ENCODE measurements at places on chromosomes 2 and 18.

- H3K27me3 ChIP-seq = no peaks in the 10 kb centered on the region
- DNase-seq = no peak
- H3K36me3 ChIP-seq = no peaks in the 10 kb centered on the region
- no peak overlapping the region for H3K4me3 ChIP-seq
Measured at GRCh38 chr2:14773696-14774095, 141.2 kb downstream of the LRATD1 start.

DNA sequence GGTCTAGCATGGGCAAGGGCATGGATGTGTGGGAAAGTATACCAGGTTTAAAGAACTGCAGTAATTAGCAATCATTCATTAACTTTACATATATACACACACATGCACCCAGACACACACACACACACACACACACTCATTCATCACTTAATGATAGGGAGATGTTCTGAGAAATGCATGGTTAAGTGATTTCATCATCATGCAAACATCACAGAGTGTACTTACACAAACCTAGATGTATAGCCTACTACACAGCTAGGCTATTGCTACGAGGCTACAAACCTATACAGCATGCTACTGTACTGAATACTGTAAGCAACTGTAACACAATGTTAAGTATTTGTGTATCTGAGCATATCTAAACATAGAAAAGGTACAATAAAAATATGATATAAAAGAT lies 83.6 kb downstream of the COLEC12 start:
- no peaks in the 10 kb centered on the region for H3K4me1 ChIP-seq
- no peak for DNase-seq
- H3K27ac ChIP-seq = no peak overlapping the region
- H3K36me3 ChIP-seq = no peaks in the 10 kb centered on the region
- no peaks in the 10 kb centered on the region for H3K27me3 ChIP-seq

DNA sequence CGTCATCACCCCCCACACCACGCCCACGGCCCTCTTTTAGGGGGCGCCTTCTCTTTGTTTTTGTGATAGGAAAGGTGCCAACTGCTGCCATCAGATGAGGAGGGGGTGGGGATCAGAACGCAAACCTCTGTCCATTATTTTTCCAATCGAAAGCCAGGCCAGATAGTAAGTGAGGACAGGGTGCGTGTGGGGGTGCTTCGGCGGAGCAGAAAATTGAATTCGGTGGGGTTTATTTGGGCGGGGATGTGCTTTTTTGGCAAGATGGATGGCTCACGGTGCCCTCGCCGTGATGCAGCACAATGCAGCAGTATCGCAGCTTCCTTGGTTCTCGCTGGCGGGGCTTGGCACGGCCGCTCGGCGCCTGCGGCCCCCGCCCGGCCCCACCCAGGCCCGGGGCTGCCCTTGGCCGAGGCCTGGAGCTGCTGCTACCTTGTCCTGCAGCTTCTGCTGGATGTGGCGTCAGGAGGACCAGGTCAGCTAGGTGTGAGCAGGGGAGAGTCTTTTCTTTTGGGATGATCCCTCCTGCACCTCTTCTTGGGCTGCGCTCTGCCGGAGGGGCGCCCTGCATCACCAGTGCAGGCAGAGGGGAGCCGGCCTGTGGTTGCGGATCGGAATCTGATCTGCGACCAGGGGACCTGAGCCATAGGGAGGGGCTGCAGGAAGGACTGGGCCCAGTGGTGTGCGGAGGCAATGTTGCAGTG lies 1.3 kb downstream of the SPTBN1 start:
- peak overlapping the region; percentile 91 for H3K4me3 ChIP-seq
- peaks cover 6% of the 10 kb centered on the region for H3K4me1 ChIP-seq
- no peaks in the 10 kb centered on the region for H3K36me3 ChIP-seq
- peaks cover 28% of the 10 kb centered on the region for H3K27me3 ChIP-seq
- H3K27ac ChIP-seq = peak overlapping the region; percentile 93
- DNase-seq = peak; percentile 66

- no peaks in the 10 kb centered on the region for H3K4me1 ChIP-seq
- no peaks in the 10 kb centered on the region for H3K27me3 ChIP-seq
- no peak overlapping the region for H3K27ac ChIP-seq
- H3K36me3 ChIP-seq = no peaks in the 10 kb centered on the region
Measured at GRCh38 chr2:156915332-156915731, 342.2 kb upstream of the GALNT5 start.

- H3K36me3 ChIP-seq = no peaks in the 10 kb centered on the region
- no peaks in the 10 kb centered on the region for H3K27me3 ChIP-seq
- peak; percentile 88 for DNase-seq
- no peak overlapping the region for H3K27ac ChIP-seq
- no peaks in the 10 kb centered on the region for H3K4me1 ChIP-seq
Measured at GRCh38 chr2:189411860-189412259, 29.4 kb upstream of the WDR75 start.

GRCh38 chr2:156589381-156590079 lies 153.4 kb downstream of the GPD2 start:
- H3K36me3 ChIP-seq = no peaks in the 10 kb centered on the region
- H3K4me3 ChIP-seq = no peak overlapping the region
- no peak overlapping the region for H3K27ac ChIP-seq
- H3K4me1 ChIP-seq = peaks cover 14% of the 10 kb centered on the region
- DNase-seq = peak; percentile 31

DNA sequence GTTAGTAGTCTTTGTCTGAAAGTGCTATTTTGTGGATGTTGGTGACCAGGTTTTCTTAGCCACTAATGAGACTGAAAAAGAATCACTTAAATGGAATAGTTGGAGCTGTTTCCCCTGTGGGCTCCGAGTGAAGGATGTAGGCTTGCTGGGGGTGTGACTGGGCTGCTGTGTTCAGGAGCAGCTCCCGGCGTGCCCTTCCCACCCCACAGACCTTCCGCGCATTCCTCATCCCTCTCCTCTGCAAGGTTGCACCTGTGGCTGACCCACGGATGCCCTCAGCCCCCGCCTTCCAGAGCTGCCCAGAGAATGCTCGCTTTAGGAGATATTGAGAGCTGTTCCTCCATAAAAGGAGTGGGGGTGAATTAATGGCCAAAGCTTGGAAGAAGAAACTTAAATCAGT lies 174.3 kb downstream of the LDLRAD4 start:
- H3K4me1 ChIP-seq = no peaks in the 10 kb centered on the region
- no peaks in the 10 kb centered on the region for H3K36me3 ChIP-seq
- H3K27me3 ChIP-seq = no peaks in the 10 kb centered on the region
- no peak overlapping the region for H3K27ac ChIP-seq
- no peak for DNase-seq

GRCh38 chr18:35438480-35439234 lies 59.1 kb downstream of the INO80C start:
- DNase-seq = no peak
- peaks cover 4% of the 10 kb centered on the region for H3K4me1 ChIP-seq
- H3K36me3 ChIP-seq = no peaks in the 10 kb centered on the region
- no peak overlapping the region for H3K4me3 ChIP-seq
- H3K27ac ChIP-seq = no peak overlapping the region
- H3K27me3 ChIP-seq = no peaks in the 10 kb centered on the region

DNA sequence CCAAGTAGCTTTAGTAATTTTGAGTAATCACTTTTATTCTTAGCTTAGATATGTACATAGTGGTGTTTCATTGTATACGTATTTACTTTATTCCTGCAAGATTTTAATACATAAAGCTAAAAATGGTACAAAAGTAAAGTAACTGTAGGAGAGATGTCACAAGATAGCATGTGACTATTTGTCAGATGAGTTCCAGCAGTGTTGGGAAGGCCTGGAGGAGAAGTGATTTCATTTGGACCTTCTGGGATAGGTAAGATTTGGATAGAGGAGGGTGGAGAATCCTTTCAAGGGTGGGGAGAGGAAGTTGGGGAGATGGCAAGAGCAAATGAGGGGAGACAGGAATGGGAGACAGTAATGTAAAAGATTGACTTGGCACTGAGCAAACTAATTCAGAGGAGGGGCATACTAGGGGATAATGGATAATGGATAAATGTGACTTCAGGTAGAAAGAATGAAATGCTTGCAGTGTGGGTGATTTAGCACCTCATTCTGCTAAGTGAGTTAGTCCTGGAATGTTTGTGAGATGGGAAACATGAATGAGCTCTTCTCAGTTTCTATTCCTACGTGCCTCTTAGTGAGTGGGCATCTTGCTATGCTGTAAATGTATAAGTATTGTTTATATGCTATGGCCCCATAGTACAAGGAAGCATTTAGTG lies 10.5 kb downstream of the WDR43 start:
- H3K36me3 ChIP-seq = peaks cover 28% of the 10 kb centered on the region
- no peak for DNase-seq
- H3K4me3 ChIP-seq = no peak overlapping the region
- no peaks in the 10 kb centered on the region for H3K4me1 ChIP-seq
- H3K27me3 ChIP-seq = no peaks in the 10 kb centered on the region
- no peak overlapping the region for H3K27ac ChIP-seq

DNA sequence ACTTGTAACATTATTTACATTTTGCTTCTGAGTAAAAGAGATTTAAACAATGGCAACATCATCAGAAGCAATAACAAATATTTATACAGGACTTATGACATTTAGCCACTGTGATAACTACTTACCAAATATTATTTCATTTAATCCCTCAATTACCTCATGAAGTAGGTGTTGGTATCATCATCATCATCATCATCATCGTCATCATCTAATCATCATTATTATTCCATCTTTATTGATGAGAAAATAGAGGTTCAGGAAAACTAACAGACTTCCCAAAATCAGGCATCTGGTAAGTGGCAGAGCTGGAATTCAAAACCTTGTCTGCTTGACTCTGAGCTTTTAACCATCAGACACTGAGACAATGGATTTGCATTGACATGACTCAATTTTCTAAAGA lies 204.4 kb downstream of the NCKAP5 start:
- no peak for DNase-seq
- H3K4me1 ChIP-seq = no peaks in the 10 kb centered on the region
- H3K27me3 ChIP-seq = no peaks in the 10 kb centered on the region
- no peak overlapping the region for H3K27ac ChIP-seq
- H3K36me3 ChIP-seq = no peaks in the 10 kb centered on the region

GRCh38 chr2:168089200-168089599 lies 158.2 kb downstream of the STK39 start:
- DNase-seq = no peak
- H3K36me3 ChIP-seq = no peaks in the 10 kb centered on the region
- H3K4me3 ChIP-seq = no peak overlapping the region
- peaks cover 4% of the 10 kb centered on the region for H3K4me1 ChIP-seq
- H3K27me3 ChIP-seq = no peaks in the 10 kb centered on the region

GRCh38 chr2:103287746-103288145 lies 525.9 kb downstream of the TMEM182 start:
- H3K4me1 ChIP-seq = no peaks in the 10 kb centered on the region
- H3K27me3 ChIP-seq = no peaks in the 10 kb centered on the region
- H3K36me3 ChIP-seq = no peaks in the 10 kb centered on the region
- H3K27ac ChIP-seq = no peak overlapping the region

- no peaks in the 10 kb centered on the region for H3K27me3 ChIP-seq
- H3K27ac ChIP-seq = no peak overlapping the region
Measured at GRCh38 chr2:69615078-69615625, 28.4 kb downstream of the AAK1 start.

DNA sequence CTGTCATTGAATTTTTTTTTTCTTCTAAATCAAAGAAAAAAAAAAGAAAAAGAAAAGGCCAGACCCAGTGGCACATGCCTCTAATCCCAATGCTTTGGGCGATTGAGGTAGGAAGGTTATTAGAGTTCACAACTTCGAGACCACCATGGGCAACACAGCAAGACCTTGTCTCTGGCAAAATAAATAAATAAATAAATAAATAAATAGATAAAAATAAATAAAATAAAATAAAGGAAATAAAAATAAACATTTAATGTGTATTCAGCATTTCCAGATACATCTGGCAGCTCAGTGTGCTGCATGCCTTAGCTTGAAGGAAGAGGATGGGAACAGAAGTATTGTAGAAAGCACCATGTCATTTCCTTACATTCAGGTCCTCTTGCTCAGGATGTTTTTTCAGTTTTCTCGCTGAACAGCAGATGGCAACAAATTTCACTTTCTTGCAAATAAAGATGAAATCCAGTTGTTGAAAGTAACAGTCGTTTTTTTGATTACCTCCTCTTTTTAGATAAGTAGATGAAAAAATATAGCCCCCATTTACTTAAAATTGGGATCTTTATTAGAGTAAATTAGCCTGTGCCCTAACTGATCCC lies 25.7 kb upstream of the FAM178B start:
- no peak overlapping the region for H3K27ac ChIP-seq
- no peak overlapping the region for H3K4me3 ChIP-seq
- no peaks in the 10 kb centered on the region for H3K36me3 ChIP-seq

DNA sequence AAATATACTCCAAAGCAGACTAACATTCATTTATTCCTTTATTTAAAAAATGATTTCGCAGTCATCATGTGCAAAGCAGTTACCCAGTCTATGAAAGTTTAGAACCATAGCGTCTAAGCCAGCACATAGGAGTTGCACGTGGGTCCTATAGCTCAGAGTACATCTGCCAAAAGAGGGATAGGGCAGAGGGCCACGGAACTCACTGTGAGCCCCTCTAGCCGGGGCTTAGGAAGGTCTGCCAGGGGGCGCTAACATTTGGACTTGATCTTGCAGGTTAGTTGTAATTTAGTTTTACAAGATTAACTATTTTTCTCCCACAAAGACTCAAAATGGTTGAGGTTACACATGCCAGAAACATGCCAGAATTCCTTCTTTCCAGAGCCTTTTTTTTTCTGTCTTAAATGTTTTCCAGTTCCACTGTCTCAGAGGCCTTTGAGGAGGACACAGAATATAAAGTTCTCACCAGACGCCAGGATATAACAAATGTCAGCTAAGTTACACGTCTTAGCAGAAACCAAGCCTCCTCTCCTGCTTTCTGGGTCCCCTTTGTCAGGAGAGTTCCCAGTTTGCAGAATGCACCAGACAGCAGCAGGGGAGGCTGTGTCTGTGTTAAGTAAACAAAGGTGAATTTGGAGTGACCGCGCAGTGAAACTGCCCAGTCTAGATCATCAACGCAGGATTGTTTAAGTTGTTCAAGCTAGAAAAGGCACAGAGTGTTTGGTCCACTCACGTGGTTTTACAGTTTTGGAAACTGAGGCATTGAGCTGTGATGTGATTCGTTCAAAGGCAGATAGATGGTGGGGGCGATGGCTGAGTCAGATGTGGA lies 292.0 kb downstream of the PRKCE start:
- no peak overlapping the region for H3K27ac ChIP-seq
- no peaks in the 10 kb centered on the region for H3K27me3 ChIP-seq
- H3K4me3 ChIP-seq = no peak overlapping the region
- DNase-seq = no peak

GRCh38 chr2:84963692-84964405 lies 7.1 kb upstream of the KCMF1 start:
- H3K36me3 ChIP-seq = no peaks in the 10 kb centered on the region
- H3K4me3 ChIP-seq = no peak overlapping the region
- H3K4me1 ChIP-seq = peaks cover 72% of the 10 kb centered on the region
- H3K27me3 ChIP-seq = no peaks in the 10 kb centered on the region
- DNase-seq = no peak
